ENCODE measurements at places on chromosomes 6 and 20.
A peak's percentile ranks its signal among the peaks of the same experiment; 100 is the strongest.

DNA sequence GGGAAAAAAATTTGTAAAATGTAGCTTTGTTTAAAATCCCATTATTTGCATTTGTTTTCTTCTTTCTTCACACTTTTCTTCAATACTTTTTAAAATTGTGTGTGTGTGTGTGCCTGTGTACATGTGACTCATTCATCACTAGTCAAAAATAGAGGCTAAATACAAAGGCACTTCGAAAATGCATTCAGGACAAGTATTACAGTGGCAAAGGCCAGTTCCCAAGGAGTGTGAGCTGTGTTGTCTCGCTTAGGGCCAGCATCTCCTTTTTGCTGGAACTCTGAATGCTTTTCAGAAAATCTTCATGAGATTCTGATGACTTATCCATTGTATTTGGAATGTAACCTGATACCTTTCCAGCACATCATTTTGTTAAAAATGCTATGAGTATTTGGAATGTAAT is 288.5 kb upstream of the CNR1 start:
- no peak for DNase-seq

- DNase-seq = no peak
Measured at GRCh38 chr6:155004576-155005372, 9.7 kb downstream of the TIAM2 start.

GRCh38 chr20:48339190-48339985 is 488.4 kb downstream of the PREX1 start:
- DNase-seq = peak; percentile 76

- DNase-seq = no peak
Measured at GRCh38 chr6:155534678-155535077, 79.0 kb upstream of the NOX3 start.

GRCh38 chr6:57158658-57159057 is 13.5 kb upstream of the BAG2 start:
- DNase-seq = no peak

GRCh38 chr20:3786126-3786484 is 435 bp downstream of the CENPB start:
- DNase-seq = peak; percentile 76
